ENCODE measurements at places on chromosomes 5 and 9.

DNA sequence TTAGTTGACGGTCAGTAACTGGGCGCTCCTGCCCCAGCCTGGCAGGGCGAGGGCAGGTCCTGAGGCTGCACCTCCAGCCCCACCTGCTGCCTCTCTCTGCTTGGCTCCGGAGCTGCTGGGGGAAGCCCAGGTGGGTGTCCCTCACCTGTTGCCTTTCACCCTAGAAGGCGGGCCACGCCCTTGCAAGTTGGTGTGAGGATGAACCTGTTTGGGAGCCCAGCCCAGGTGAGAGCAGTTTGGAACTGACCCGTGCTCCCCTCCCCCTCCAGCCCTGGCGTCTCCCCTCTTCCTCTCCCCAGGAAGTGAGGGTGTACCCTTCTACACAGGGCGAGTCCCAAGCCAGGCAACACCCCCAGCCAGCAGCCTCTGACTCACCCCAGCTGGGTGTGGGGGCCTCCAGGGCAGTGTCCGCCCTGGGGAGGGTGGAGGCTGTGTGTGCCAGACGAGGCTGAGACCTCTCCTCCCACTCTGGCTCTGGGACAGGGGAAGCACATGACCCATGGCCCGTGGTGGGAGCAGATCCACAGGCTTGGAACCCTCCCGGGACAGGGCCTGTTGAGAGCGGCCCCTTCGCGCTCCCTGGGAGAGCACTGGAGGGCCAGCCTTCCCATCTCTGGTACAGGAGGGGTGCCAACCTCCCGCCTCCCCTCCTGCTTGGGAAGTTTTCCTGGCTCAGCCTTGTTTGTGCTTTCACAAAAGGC is 10.4 kb downstream of the LRRC8A start:
- no peak for DNase-seq

GRCh38 chr9:97578846-97579245 is 54.3 kb downstream of the TSTD2 start:
- no peak for DNase-seq

DNA sequence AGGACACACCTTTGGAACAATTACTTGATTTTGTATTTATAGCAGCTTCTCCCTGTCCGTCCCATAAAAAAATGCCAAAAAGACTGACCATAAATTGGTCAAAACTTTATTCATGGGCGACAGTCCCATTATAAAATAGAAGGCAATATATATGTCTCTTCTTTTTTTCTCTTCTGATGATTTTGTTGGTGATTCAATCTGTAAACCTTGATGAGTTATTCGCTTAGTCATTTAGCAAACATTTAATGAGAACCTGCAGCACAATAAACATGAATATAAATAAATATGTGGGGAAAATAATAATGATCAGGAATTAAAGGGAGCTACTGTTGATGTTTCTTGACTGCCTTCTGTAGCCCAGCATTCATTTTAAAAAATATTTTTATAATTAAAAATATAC is 356.4 kb upstream of the ACTBL2 start:
- no peak for DNase-seq

- DNase-seq: no peak
These were observed 39.4 kb upstream of the STARD4 start for GRCh38 chr5:111551569-111552275.

GRCh38 chr5:35685161-35685560 is 67.5 kb downstream of the SPEF2 start:
- no peak for DNase-seq

- no peak for DNase-seq
These were observed 24.6 kb downstream of the HSDL2 start for GRCh38 chr9:112404508-112404932.

DNA sequence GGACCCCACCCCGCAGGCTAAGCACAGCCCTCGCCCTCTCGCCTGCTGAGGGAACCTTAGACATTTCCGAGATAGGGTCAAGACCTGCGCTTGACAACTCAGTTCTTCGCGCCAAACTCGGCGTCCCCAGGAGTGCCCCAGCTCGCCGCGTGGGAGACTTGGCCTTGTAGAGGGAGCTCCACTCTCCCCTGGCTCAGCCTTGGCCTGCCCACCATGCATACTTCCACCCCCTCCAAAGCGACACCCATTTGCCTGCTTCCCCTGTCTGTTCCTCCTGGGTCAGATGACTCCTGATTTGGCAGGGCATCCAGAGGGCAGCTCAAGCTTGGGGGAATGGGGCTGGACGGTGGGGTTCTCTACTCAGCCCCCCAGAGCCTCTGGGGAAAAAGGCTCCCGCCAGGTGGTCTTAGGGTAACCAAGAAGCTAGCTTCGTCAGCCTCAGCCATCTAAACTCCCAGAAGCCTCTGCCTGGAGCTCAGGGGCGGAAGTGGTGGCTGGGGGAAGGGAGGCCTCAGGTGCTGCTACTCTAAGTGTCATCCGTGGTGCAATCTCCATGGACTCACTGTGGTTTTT is 560 bp downstream of the DOCK2 start:
- no peak for DNase-seq

DNA sequence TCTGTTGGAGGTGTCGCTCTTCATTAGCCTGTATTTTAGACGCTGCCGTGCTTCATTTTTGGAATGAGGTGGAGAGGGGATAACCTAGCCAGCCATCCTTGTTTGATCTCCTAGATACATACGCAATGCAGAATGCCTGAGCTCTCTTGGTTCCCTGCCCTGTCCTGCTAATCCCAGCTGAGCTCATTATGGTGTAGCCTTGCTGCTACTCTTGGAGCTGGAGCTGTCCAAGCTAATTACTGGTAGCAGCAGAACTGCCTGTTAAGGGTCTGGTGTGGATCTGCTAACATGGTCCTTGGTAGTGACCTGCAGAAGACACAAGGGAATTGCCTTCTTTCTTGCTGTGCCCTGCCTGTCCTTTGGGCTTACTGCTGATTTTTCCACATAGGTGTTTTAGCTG is 207.9 kb downstream of the CNTLN start:
- no peak for DNase-seq

DNA sequence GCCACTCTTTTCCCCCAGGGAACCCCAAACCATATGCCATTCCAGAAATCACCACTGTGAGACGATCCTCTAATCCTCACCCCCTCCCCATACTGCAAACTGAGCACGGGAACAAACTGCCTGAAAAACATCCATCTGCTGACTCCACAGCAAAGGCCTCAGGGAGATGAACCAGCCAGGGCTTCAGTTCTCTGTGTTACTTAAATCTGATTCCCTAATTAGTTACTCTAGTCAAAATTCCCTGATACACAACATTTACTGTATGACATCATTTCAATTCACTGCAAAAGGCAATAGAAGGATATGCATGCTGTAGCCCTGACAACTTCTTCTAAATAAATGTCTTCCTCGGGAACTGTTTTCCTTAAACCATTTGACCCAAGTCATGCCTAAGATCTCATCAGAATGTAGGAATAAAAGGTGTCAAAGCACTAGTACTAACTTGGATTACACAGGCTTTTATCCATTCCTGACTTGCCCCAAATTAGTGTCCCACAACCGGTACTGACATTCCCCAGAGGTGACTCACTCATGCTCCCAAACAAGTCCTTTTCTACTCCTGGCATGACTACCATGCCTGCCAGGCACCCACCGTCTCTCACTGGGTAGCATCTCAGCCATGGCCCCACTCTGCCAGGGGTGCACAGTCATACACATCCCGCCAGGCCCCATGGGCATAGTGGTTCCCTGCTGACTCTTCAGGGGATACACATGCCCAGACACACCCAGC is 35.0 kb downstream of the MTX3 start:
- DNase-seq: no peak

DNA sequence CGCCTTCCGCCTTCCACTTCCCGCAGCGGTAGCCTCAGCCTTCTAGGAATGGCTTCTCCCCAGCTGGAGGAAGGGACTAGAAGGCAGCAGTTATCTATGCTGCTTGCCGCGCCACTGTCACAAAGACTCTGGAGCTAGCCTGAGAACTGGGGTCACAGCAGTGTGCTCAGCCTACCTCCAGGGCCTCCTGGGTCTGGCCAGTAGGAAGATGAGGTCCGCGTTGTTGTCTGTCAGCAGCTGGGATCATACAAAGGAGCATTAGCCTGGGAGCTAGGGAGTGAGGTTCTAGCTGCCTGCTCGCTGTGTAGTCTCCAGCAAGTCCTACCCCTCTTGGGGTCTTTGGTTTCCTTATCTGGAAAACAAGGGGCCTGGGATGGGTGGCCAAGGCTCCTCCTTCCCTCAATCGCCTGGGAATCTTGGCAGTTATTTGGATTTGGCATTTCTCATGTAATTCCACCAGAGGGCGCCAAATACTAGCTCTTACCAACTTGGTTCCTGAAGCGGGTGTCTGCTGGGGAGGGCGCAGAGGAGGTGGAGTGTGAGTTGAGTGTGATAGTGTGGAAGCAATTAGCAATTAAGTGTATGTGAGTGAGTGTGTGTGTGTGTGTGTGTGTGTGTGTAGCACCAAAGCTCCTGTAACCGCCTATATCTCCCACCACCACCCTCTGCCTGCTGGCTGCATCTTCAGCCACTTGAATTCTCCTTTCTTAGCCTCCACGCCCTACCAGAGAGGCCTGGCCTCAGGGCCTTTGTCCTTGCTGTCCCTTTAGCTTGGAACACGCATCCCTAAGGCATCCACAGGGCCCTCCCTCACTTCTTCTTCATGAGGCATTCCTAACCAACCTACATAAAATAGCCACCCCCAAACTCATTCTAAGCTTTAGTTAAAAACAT is 97.1 kb downstream of the ENTREP1 start:
- DNase-seq: peak; percentile 67

DNA sequence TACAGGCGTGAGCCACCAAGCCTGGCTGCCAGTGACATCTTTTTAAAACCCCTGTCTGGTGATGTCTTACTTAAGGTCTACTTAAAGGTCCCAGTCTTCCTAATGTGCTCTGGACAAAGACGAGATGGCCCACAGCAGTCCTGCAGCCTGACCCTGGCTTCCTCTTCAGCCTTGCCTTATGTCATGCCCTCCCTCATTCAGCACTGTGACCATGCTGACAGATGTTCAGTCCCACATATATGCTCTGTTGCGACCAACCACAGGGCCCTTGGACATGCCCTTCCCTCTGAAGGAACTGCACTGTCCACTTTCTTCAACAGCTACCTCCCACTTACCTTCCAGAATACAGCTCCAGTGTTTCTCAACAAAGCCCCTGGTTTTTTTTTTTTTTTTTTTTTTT is 172.8 kb upstream of the PANK3 start:
- DNase-seq: no peak

- DNase-seq: no peak
These were observed 49.8 kb upstream of the PLPP1 start for GRCh38 chr5:55584398-55585205.

DNA sequence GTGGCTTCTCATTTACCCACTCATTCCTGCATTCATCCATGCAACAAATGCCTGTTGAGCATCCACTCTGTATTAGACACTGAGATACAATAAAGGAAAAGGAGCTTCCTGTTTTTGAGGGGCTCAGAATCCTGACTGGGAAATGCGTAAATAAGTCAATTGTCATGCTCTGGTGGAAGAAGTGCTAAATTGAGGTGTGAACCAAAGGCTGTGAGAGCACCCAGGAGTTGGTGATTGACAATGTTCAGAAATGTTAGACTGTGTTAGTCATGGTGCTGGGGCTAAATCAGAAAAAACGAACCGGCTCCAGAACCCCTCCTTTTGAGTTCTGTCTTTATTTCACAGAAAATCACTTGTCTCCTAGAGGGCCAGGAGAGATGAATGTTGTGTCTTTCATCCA is 558.6 kb upstream of the SGCD start:
- DNase-seq: no peak

DNA sequence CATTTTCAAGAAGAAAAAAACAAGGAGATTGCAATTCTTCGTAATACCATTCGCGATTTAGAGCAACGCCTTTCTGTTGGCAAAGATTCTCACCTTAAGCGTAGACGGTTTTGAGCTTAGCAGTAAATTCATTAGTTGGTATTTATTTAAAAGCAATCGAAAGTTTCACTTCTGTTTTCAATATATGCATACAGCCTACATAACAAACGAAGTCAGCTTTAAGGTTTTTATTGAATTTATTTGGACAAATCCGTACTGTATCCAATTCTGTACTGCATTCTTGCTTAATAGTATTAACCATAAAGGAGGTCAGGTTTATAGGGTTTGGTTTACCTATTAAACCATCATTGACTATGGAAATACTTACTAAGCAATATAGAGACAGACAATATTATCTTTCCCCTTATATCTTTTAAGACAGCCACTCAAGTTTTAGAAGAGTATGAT is 12.0 kb downstream of the SELENOP start:
- no peak for DNase-seq

GRCh38 chr5:68565427-68565826 is 349.9 kb downstream of the PIK3R1 start:
- DNase-seq: no peak

GRCh38 chr9:75002422-75003023 is 25.6 kb downstream of the CARNMT1 start:
- no peak for DNase-seq

DNA sequence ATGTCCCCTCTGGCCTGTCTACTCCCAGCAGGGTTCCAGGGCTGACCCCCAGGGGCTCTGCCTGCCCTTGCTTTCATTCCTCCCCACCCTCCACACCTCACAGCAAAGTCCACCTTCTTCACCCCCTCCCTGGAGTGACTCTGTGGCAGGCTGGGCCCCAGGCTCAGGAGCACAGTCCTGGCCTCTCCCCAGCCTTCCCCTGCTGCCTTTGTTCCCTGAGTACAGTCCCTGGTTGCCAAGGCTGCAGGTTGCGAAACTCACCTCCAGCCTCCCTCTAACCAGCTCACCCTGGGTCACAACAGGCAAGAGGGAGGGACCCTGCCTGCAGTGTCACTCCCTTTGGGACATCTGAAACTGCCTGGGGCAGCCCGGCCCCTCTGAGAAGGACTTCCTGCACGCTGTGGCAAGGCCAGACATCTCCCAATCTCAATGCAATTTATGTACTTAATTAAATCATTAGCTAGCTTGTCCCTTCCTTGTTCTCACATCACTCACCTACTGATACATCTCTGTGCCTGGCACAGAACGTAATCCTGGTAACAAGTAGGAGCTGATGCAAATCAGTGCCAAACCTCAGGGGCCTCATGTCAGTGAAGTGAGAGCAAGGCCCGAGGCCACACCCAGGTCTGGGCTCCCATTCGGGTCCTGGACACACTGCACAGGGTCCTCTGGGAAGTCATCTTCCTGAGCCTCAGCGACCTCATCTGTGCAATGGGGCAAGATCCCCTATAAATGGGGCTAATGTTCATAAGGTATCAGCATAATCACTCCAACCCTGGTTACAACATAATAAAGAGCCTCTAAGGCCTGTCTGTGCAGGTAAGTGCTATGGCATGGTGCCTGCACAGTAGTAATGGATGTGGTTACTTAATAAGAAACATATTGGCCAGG is 27.3 kb upstream of the TRIM14 start:
- DNase-seq: no peak

GRCh38 chr9:77556396-77556795 is 91.7 kb downstream of the GNA14 start:
- no peak for DNase-seq

- no peak for DNase-seq
These were observed 341.2 kb downstream of the CAAP1 start for GRCh38 chr9:26551451-26551850.

- DNase-seq: no peak
These were observed 96.6 kb downstream of the GALNT10 start for GRCh38 chr5:154287136-154287535.

GRCh38 chr5:117266280-117266679 is 691.7 kb upstream of the SEMA6A start:
- DNase-seq: no peak
